ENCODE measurements at places on chromosomes 7 and 10.

- peak; percentile 31 for DNase-seq
Observed at GRCh38 chr10:43114743-43115611, 23.3 kb upstream of the CSGALNACT2 start.

GRCh38 chr10:114911052-114911711 lies 26.8 kb upstream of the TRUB1 start:
- no peak for DNase-seq

- DNase-seq = peak; percentile 95
Observed at GRCh38 chr7:4681886-4682620, at the start of gene FOXK1. TSS of gene FOXK1 (plus strand) at chr7:4682295. CDS start at chr7:4682309, 14 bp downstream.

- DNase-seq = no peak
Observed at GRCh38 chr10:90930070-90930837, 9.4 kb upstream of the ANKRD1 start.
